Fibroblast of the conjunctiva (primary cell): ENCODE measurements at places on chromosomes 11 and 22.

DNA sequence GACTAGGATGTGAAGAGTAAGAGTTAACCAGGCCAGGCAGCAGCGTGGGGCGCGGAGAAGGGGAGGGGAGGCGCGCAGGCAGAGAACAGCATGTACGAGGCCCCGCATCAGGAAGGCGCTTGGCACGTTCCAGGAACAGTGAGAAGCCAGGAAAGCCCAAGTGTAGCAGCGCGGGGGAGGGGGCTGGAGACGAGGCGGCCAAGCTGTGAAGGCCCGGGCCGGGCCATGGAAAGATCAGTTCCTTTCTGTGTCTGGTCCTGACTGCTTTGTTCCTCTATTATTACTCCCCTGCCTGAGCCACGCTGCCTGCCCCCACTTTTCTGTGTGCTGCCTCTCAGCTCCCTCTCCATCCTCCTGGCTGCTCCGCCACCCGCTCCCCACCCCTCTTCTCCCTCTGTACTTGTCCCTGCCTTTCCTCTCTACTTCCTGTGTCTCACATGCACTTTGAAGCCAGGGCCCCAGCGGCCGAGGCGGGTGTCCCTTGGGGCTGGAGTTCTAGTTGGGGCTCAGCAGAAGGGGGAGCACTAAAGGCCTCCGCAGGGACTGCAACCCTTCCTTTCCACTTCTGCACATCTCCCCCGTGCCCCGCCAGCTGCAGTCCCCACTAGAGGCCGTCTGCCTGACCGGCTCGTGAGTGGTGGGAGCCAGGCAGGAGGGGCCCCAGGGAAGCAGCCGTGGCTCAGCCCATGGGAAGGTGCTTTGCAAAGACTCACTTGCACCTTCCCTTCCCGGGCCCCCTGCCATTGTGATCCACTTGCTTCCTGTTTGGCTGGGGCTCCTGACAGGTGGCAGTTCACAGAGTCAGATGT lies 63.7 kb downstream of the PRDM11 start:
- peak; percentile 73 for DNase-seq

- DNase-seq, result no peak
Observed at GRCh38 chr11:117678658-117679406, 118.2 kb downstream of the DSCAML1 start.

GRCh38 chr22:49425356-49425755 lies 402.3 kb downstream of the BRD1 start:
- DNase-seq, result no peak

- no peak for DNase-seq
Observed at GRCh38 chr22:19755722-19756287, 4.8 kb upstream of the TBX1 start.

GRCh38 chr11:73186886-73187285 lies 31.2 kb upstream of the P2RY2 start:
- DNase-seq, result no peak

DNA sequence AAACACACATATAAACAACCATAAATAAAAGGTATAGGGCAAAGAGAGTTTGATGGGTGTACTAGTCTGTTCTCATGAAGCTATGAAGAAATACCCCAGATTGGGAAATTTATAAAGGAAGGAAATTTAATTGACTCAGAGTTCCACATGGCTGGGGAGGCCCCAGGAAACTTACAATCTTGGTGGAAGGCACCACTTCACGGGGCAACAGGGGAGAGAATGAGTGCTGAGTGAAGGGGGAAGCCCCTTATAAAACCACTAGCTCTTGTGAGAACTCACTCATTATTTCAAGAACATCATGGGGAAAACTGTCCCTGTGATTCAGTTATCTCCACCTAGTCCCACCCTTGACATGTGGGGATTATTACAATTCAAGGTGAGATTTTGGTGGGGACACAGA lies 385.9 kb upstream of the ANO5 start:
- DNase-seq, result no peak

GRCh38 chr11:17473071-17473744 lies 3.4 kb downstream of the ABCC8 start:
- DNase-seq, result no peak

GRCh38 chr11:85884581-85885021 lies 29.4 kb downstream of the CCDC83 start:
- DNase-seq, result no peak

- no peak for DNase-seq
Observed at GRCh38 chr22:33510429-33510904, 409.8 kb downstream of the LARGE1 start.

- DNase-seq, result no peak
Observed at GRCh38 chr11:75155570-75156422, 4.9 kb downstream of the SLCO2B1 start.

DNA sequence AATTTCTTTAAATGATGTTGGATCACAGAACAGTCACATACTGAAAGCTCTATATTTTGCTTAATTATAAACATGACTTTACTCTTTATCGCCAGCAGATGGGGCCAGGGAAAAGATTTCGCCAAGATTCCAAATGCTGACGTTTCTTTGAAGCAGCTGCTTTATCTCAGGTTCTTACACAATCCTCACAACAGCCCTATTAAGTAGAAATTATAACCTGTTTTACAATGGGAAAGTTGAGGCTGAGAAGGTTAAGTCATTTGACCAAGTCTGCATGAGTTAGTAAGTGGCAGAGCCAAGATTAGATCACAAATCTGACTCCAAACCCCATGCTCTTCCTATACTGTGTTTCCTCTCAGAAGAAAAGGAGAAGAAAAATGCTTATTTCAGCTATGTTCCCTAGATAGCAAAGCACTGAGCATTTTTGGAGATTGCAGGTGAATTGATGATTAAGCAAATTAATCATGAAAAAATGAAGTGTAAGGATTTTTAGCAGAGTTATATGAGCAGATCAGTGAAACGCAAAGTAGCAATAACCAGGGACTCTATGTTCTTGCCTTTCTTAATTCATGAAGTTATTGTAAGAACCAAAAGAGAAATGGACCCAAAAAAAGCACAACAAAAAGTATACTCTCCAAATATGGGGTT lies 79.0 kb downstream of the AASDHPPT start:
- DNase-seq, result peak; percentile 67

DNA sequence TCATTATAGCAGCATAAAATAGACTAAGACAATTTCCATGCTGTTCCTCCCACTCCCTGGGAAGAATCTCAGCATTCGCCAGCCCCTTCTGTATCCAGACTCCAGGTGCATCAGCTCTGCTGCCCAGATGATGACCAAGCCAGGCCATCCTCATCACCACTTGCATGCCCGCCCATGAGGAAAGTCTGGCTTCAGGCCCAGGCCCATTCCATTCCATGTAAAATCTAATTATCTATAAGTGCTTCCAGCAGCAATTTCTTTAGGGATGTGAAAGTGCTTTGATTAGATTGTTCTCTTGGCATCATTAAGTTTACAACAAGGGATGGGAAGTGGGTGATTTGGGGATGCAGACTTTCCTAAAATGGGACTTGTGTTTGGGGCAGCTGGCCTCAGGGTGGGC lies 100.3 kb downstream of the INSC start:
- DNase-seq, result no peak

- DNase-seq, result no peak
Observed at GRCh38 chr11:33630936-33631748, 69.5 kb downstream of the C11orf91 start.

GRCh38 chr11:79747406-79747805 lies 306.6 kb upstream of the TENM4 start:
- DNase-seq, result no peak

DNA sequence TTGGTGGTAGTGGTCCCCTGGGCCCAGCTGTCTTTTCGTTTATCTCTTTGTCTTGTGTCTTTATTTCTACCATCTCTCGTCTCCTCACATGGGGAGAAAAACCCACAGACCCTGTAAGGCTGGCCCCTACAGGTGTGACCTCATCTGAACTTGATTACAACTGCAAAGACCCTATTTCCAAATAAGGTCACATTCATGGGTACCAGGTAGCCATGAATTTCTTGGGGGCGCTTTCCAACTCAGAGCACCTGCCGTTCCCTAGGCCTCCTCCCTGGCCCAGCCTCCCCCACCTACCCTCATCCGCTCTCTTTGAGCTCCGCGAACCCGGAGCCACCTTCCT lies 14.0 kb upstream of the RRP7A start:
- no peak for DNase-seq

GRCh38 chr22:50252082-50253045 lies 1.3 kb upstream of the HDAC10 start:
- DNase-seq, result no peak

DNA sequence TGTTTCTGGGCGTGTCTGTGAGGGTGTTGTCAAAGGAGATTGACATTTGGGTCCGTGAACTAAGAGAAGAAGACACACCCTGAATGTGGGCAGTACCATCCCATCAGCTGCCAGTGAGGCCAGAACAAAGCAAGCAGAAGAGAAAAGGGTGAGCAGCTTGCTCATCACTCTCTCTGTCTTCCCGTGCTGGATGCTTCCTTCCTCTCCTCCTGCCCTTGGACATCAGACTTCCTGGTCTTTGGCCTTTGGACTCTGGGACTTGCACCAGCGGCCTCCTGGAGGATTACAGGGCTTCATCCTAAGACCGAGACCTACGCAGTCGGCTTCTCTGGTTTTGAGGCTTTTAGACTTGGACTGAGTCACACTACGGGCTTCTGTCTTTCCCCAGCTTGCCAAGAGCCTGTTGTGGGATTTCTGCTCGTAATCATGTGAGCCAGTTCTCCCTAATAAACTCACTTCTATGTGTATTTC lies 18.8 kb downstream of the APOL2 start:
- DNase-seq, result peak; percentile 35

DNA sequence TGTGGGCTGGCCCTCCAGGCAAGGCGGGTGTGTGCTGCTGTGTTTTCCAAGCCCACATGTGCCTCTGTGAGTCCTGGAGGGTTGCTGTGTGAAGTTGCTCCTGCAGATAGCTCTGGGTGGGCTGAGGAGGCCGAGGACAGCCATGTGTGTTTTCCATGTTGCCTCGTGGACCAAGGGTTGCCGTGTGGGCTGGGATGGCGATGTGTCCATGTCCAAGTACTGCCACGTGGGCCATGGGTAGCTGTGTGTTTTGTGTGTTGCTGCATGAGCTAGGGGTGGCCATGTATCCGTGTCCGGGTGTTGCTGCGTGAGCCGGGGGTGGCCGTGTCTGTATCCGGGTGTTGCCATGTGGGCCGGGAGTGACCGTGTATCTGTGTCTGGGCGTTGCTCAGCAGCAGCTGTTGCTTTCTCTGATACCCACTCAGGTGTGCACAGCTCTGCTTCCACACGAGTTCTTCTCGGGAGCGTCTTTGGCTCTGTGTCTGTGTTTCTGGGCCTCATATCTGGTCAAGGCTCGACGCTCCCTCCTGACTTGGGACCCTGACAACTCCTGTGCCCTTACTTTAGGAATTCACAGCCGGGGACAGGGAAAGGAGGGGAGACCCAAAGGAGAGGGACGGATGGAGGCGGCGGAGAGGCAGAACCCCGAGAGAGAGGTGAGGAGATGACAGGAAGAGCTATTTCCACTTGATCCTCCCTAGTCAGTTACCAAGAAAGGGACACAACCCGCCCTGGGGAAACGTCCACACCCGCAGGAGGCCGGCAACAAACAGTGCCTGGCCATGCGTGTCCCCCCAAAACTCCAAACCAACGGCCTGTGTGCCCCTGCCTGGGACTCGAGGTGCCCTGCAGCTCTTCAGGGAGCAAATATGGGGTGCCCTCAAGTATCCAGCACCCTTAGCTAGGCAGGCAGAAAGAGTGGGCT lies 83.1 kb downstream of the PHF21B start:
- no peak for DNase-seq

DNA sequence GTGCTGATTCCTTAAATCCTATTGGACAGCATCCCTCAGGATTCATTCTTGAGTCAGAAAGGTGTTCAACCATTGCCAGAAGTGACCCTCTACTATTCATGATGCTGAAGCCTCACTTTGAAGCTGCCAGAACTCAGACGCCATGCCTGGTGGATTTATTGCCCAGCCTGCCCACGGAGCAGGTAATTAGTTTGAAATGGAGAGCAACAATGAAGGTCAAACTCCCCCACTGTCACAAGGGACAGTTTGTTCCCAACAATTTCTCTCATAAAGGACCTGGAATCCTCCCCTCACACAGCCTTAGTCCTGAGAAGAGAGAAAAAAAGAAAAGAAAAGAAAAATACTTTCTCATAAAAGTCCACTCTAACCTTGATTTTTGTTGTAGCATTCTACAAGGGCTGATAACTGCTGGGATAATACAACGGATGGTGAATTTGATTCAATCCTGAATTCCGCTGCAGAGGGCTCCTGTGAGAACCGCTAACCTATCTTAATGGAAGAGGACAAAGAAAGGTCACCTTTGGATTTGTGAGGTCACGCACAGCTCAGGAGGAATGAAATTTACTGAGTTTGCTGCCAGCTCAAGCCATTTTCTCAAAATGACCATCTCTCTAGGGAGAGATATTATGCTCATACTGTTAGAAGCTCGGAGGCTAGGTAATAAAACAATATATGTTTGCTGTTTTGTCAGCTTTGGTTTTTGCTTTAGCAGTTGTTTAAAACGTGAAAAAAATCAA lies 161.6 kb upstream of the SYN3 start:
- DNase-seq, result no peak

DNA sequence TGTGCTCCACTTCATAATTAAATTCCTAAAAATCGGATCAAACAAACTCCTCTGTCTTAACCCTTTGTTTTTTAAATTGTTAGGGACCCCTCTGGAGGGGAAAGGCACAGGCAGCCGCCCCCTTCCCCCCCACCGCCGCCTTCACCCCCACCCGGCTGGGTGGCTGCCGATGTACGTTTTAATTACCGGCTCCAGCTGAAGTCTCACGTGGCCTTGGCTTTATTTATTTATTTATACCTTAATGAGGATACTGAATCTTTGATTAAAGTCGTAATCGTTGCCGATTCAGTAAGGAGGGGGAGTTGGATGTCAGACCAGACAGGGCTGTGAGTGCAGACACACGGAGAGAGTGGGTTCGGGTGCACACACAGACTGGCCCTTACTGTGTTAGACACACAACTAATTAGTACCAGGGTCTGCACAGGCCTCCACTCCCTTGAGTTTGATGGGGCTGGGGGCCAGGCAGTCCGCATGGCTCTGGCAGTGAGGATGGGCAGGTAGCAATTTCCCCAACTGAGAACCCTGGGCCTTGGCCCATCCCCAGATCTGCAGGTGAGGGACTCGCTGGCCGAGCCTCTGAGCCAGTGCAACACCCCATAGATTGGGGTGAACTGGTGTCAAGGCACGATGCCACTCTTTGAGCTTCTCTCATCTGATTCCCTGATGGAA lies 51.3 kb upstream of the NNMT start:
- no peak for DNase-seq

- DNase-seq, result no peak
Observed at GRCh38 chr11:64877390-64878222, 815 bp downstream of the EHD1 start.

- DNase-seq, result no peak
Observed at GRCh38 chr22:24420072-24420976, 7.1 kb upstream of the ADORA2A start.

DNA sequence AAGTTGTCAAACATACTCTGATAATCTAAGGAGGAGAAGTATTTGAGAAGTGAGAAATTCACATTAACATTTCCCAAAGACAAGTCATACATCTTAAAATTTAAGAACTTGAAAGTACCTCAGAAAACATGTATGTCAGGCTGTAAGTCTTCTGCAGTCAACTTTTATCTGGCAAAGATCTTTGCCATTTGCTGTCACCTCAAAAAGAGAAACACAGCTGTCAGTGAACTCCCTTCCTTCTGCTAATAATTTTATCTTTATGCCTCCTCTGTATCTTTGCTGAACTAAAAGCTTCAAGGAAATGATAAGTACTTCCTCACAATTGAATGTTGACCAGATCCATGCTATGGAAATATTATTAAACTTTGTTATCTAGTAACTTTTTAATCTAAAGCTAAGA lies 18.7 kb downstream of the TTC17 start:
- no peak for DNase-seq
